ENCODE measurements at places on chromosomes 11 and 22.

GRCh38 chr22:48351376-48352085 is 1476.1 kb downstream of the BRD1 start:
- no peak for DNase-seq

DNA sequence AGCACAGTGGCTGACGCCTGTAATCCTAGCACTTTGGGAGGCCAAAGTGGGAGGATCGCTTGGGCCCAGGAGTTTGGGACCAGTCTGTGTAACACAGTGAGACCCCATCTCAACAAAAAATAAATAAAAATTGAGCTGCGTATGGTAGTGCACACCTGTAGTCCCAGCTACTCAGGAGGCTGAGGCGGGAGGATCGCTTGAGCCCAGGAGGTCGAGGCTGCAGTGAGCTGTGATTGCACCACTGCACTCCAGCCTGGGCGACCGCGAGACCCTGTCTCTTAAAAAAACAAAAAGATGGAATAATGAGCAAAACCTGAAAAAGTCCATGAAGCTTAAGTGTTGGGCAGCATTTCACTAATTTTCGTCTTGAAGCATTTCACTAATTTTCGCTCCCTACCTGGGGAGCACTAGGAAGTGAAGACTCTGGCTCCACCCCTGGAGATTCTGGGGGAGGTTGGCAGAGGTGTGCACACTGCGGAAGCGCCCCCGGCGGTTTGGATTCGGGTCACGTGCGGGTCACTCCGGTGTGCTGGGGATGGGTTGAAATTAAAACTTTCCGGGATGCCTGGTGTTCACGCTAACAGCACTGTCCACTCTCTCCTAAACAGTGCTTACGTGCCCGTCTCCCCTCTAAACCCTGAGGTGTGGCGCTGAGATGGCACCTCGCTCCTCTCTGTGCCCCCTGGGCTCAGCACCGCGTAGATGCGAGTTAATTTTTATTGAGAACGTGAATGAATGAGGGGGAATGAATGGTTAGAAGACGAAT is 906 bp upstream of the NAA40 start:
- no peak for DNase-seq

- no peak for DNase-seq
Measured at GRCh38 chr11:126510621-126511370, 155.3 kb downstream of the ST3GAL4 start.

GRCh38 chr11:75667831-75668450 is 897 bp downstream of the MAP6 start:
- peak; percentile 24 for DNase-seq

GRCh38 chr11:45754261-45754709 is 50.7 kb upstream of the SLC35C1 start:
- DNase-seq = no peak

GRCh38 chr22:48953830-48954229 is 873.8 kb downstream of the BRD1 start:
- DNase-seq = no peak

GRCh38 chr11:7563281-7563680 is 49.5 kb downstream of the PPFIBP2 start:
- no peak for DNase-seq

- no peak for DNase-seq
Measured at GRCh38 chr22:26430600-26430999, 1.5 kb downstream of the ASPHD2 start.

DNA sequence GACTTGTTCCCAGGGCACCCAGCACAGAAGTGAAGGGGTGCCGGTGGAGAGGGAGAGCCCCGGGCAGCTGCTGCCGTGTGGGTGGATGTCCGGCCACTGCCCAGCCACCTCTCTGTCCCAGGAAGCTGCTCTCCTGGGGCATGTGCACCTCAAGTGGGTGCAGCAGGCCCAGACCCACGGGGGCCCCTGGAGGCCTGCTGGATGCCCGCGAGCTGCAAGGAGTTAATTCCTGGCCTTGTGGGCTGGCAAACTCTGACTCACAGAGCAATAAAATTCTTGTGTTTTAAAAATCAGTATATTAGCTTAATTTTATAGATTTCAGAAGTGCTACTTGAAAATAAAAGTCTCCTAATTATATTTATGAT is 37.4 kb upstream of the KCNQ1OT1 start:
- DNase-seq = no peak

GRCh38 chr11:106482917-106483785 is 405.7 kb downstream of the AASDHPPT start:
- DNase-seq = no peak

GRCh38 chr22:49769691-49770546 is 57.8 kb downstream of the BRD1 start:
- no peak for DNase-seq

- no peak for DNase-seq
Measured at GRCh38 chr11:104159356-104159755, 4.6 kb downstream of the PDGFD start.

DNA sequence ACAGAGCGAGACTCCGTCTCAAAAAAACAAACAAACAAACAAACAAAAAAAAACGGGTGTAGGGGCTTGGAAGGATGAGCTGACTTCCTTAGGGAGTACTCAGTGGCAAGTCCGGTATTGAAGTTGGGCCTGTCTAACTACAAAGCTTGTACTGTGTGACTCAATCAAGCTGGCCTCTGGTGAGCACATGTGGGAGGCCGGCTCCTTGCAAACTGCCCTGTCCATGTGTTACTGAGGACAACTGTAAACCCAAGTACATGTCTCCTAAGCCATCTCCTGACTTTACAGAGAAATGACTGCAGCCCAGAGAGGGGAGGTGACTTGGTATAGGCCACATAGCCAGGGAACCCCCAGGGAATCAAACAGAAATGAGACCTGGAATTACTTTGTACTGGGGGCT is 11.6 kb downstream of the RIBC2 start:
- DNase-seq = no peak

- DNase-seq = peak; percentile 22
Measured at GRCh38 chr22:40323681-40324171, 22.6 kb upstream of the ADSL start.

DNA sequence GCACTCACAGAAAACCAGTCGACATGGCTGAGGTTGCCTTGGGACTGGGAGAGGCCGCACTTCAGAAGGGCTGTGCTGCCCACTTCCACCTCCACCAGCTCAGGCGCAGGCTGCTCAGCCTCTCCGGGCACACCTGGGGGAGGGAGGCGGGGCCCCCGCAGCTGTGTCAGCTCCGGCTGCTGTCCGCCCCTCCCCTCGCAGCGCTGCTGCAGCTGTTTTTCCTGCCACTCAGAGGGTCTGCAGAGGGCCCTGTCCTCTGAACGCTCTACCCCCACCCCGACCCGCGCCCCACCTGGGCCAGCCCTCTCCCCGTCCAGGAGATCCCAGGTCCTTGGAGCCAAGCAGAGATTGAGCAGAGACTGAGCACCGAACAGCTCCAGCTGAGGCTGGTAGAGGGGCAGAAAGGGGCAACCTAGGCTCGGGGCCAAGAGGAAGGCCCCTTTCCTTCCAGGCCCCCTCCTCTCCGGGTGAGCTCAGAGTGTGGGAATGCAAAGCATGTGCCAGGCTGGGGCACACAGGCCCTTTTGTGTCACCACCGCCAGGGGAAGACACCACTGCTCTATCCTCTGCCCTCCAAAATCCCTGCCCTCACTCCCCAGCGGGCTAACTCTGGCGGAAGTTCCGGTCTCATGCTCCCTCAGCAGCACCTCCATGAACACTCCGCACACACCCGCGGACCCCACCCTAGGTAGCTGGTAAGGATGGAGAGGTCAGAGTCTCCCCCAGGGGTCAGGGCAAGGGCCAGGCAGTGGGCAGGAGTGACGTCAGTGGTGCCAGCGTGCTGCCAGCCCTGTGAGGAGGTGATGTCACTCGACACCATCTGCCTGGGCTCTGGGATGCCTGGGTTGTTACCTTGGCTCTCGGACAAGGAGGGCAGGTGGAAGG is 1.6 kb downstream of the MCAM start:
- DNase-seq = peak; percentile 62

DNA sequence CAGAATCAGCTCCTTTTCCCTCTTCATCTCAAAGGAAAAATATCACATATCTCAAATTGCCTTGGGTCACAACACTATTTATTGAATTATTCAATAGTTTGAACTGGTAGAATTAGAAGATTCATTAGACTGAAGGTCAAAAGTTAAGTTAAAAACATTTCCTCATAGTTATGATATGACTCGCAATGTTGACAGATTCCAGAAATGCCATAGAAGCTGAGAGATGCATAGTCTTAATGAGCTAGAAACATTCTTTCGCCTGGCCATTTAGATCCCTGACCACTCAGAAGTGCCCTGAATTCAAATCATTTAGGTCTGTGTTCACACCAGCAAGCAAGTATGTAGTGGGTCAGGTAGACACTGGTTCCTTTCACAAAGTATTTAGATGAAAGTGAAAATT is 44.4 kb downstream of the FAT3 start:
- DNase-seq = no peak

DNA sequence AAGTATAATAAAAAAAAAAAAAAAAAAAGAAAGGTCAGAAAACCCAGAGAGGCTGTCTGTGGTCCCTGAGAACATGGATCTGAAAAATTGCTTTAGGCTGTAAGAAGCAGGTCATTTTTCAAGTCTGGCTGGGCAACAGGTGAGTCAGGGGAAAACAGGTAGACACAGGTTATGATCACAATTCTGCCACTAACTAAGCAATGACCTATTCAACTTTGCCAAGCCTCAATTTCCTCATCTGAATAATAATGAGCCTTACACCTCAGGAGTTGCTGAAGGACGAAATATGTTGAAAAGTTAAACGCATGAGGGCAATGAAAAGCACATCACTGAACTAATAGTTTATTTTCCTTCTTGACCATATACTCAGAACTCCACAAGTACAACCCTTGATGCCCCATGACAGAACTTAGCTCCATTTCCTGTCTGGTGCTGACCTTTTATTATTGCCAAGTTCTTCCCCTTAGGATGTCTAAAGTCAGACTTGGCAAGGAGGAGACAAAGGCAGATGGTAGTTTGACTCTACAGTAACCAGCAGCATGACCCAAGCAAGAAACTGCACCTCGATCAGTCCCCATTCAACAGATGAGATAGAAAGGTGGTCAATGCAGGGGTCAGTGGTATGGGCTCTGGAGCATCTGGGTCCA is 93.6 kb downstream of the SYN3 start:
- no peak for DNase-seq

- DNase-seq = no peak
Measured at GRCh38 chr22:42676059-42676607, 26.9 kb upstream of the CYB5R3 start.

- DNase-seq = no peak
Measured at GRCh38 chr11:48099916-48100446, 116.6 kb upstream of the OR4B1 start.

DNA sequence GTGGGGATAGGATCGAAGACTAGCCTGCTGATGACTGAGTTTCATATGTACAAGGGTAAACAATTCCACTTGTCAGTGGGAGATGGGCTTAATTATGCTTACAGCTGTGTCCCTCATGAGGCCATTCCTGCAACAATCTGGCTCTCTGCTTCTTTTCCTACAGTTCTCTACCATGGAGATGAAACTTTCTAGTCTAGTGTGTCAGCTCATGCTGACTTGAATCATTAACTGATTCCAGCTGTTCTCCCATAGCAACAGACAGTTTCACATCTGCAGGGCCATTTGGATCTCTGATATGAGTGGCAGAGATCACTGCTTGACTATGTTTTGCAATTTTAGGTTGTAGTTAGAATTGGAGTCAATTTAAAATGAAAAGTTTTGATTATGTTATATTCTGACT is 1251.7 kb upstream of the RAG2 start:
- DNase-seq = no peak

DNA sequence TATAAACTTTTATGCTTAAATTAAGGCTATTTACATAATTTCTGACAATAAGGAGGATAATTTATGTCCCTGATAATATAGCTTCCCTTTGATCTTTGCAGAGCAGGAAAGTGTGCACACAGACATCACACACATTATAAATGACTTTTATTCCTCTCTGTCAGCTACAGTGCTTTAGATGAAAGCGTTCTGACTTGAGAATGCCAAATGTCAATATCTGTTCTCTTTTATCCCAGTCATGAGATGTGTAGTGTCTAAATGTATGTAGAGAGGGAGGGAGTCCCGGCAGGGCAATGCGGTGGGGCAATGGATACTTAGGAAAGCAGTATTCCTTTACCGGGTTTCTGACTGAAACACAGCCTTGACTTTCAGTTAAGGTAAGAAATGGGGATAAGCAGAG is 225.4 kb upstream of the CHORDC1 start:
- no peak for DNase-seq

DNA sequence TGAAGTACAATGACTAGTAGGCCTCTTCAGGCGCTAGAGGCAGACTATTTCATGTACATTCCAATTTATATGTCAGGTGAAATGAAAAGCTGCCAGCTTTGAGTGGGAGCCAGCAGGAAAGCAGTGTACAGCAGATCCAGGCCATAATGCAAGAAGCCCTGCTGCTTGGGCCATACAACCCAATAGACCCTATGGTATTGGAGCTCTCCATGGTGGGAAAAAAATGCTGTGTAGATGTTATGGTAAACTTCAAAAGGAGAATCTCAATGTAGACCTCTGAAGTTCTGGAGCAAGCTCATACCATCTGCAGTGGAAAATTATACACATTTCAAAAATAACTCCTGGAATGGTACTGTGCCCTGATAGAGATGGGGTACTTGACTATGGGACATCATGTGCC is 71.5 kb upstream of the CD82 start:
- DNase-seq = no peak

- no peak for DNase-seq
Measured at GRCh38 chr11:72328366-72329224, 84.6 kb upstream of the PHOX2A start.

DNA sequence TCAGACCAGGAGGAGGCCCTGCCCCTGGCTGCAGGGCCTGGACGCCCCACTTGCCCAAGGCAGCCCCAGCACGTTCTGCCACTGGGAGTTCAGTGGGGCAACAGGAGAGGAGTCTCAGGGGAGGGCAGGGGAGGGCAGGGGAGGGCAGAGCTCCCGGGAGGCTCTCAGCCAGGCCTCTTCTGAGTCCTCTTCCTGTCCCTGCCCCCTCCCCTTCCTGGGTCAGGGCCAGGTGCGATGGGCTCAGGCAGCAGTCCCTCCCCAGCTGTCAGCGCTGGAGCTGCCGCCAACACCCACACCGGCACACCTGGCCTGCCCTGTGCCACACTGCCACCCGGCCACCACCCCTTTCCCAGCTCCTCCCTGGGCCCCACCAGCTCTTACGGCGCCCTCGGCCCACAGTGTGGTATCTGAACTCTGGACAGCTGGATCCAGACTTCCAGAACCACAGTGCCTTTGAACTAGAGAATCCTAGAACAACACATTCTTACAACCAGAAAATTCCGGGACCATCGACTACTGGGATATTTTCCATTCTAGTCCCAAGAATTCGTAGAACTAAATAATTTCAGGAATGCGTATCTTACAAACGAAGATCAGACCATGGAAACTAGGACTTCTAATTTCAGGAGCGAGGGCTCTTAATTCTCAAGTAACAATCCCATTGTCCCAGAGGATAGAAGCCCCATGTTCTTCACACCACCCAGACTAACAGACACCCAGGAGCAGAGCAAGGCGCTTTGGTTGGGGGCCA is 21.8 kb downstream of the RPL3 start:
- DNase-seq = no peak

- no peak for DNase-seq
Measured at GRCh38 chr22:26817926-26818325, 160.5 kb downstream of the MIAT start.

- no peak for DNase-seq
Measured at GRCh38 chr11:13503393-13503792, 7.6 kb upstream of the PTH start.

All from stimulated activated CD4-positive, alpha-beta T cell treated with anti-CD3 and anti-CD28 coated beads, Interleukin-2, amount 100 ng/mL, for 24 hours (primary cell).